ENCODE measurements at places on chromosomes 1 and 21. TPM values are rescaled to one million over a fixed set of nuclear protein-coding genes. Genes with fewer than 3 reads are reported as not detected.

S100A8 gene
- not detected for total RNA-seq

DOP1B gene
- total RNA-seq = 13.0 TPM

IFI16 gene
- total RNA-seq = 63.8 TPM

RAP1GAP gene
- 5.2 TPM for total RNA-seq

LY9 gene
- total RNA-seq = not detected

COL6A1 gene
- total RNA-seq = 12.6 TPM

NTNG1 gene
- total RNA-seq = not detected
